Stimulated activated CD4-positive, alpha-beta T cell treated with anti-CD3 and anti-CD28 coated beads, Interleukin-4, amount 100 ng/mL, for 4 hours (primary cell): ENCODE measurements at places on chromosomes 2 and 18.

GRCh38 chr18:34514238-34514637 is 195.9 kb upstream of the DTNA start:
- no peak for DNase-seq

GRCh38 chr2:156321243-156321904 is 11.1 kb downstream of the NR4A2 start:
- DNase-seq, result peak; percentile 34

DNA sequence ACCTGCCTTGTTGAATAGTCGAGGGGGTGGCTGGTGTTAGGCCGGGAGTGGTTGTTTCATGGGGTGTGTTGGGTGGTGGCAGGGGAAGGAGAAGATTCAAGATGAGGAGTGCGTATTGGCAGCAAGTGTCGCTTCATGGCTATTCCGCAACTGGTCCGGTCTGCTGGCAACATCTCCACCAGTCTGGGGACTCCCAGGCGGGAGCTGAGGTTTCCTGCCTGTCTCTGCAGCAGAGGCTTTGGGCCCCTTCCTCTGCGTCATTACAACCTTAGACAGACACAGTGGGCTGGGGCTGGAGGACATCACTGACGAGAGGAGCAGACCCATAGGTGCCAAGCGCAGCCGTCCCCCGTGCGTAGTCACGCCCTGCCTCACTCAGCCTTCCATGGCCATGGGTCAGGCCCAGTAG is 64.0 kb upstream of the MCFD2 start:
- no peak for DNase-seq

- DNase-seq, result no peak
These were observed 20.6 kb upstream of the LTBP1 start for GRCh38 chr2:32925976-32926707.

GRCh38 chr18:47745227-47745626 is 185.2 kb downstream of the SMAD2 start:
- DNase-seq, result no peak
